Stimulated activated CD8-positive, alpha-beta memory T cell treated with anti-CD3 and anti-CD28 coated beads, Interleukin-7, amount 100 ng/mL, for 4 hours (primary cell): ENCODE measurements at places on chromosomes 11 and 22.

DNA sequence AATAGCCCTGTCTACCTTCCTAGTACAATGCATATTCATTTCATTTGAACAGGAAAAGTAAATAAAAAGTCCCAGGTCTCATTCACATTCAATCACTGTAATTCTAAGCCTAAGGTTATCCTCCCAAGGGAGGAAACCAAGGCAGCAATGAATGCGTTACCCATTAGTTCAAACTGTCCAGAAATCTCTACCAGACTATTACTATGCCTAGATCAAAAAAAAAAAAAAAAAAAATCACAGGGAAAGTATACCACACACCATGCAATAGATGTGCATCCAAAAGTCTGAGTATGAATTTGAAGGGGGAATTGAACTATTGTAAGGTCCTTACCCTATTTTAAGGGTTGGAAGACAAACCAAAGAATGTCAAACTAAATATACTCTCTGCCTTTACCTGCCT is 598.0 kb upstream of the API5 start:
- DNase-seq: no peak

GRCh38 chr22:30925667-30926066 is 42.9 kb downstream of the MORC2 start:
- no peak for DNase-seq

DNA sequence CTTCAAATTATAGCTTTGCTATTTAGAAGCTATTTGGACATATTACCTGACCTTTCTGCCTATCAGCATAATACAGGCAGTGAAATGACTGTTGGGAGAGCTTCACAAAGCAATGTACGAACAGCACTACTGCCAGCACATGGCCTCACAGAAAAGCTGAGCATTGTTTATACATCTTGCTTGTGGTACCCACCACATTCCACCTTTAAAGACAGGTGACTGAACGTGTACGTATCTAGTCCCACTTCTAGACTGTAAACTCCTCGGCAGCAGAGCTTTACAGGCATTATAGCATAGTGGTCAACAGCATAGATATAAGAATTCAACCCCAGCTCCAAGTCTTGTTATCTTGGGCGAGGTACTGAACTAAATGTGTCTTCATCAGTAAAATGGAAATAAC is 1.6 kb downstream of the JOSD1 start:
- no peak for DNase-seq

DNA sequence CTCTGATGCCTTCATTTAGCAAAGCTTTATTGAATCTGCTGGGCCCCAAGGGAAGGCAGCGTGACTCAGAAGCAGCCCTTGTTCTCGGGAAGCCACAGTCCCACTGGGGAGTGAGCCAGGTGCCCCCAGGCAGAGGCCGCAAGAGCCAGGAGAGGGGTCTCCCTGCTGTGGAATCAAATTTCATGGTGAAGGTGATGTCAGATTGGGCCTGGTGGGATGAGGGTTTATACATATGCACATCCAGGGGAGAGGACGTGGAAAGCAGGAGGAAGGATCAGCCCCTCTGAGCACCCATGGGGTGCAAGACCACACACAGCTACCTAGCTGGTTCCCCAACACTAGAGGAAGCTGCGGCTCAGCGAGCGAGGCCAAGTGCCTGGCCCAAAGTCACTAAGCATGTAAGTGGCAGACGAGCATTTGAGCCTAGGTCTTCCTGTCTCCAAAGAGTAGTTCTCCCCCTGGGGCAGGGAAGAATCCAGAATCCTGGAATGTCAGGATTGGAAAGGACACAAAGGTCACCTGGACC is 2.0 kb downstream of the SYNGR1 start:
- DNase-seq: no peak

DNA sequence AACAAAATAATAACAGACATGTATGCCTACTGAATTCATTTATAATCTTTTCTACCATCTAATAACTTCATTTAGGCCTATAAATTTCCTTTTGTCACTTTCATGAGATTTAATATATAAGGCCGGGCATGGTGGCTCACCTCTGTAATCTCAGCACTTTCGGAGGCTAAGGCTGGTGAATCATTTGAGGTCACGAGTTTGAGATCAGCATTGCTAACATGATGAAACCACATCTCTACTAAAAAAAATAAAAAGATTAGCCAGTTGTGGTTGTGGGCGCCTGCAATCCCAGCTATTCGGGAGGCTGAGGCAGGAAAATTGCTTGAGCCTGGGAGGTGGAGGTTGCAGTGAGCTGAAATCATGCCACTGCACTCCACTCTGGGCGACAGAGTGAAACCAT is 14.2 kb upstream of the NTM start:
- no peak for DNase-seq

GRCh38 chr11:113256431-113257202 is 57.8 kb upstream of the TTC12 start:
- DNase-seq: no peak

DNA sequence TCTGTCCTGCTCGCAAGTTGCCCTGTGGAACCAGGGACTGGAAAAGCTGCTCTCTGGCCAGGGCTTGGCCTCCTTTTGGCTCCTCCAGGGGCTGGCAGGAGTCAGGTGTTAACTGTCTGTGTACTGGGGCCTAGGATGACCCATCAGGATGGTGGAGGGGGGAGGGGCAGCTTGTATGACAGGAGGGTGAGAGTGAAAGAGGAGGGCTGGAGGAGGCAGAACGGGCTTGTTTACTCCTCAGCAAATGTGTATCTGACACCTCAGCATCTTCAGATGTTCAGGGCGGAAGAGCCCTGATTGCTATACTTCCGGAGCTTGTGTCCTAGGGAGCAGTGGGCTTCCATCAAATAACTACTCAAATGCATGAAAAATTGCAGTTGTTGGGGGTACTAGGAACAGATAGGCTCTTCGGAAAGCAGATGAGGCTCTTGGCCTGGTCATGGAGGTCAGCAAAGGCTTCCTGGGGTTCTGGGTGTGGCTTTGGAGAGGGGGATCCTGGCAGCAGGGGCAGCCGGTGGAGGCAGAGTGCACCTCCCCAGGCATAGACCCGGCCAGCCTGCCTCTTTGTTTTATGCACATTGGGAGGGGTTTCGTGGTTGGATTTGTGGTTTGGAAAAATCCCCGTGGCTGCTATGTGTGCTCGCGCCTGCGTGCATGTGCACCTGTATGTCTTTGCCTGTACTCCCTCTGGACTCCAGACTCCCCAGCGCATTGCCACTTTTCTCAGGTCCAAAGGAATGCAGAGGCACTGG is 31.2 kb downstream of the CD82 start:
- DNase-seq: peak; percentile 57

GRCh38 chr11:113591117-113591516 is 115.0 kb downstream of the TMPRSS5 start:
- DNase-seq: no peak

- DNase-seq: no peak
These were observed 93.3 kb downstream of the KCNQ1 start for GRCh38 chr11:2537896-2538724.

- no peak for DNase-seq
These were observed 71.8 kb upstream of the PARVG start for GRCh38 chr22:44108806-44109385.

- no peak for DNase-seq
These were observed 6.7 kb downstream of the ACP2 start for GRCh38 chr11:47241841-47242301.

GRCh38 chr22:26619510-26619909 is 1.7 kb upstream of the CRYBB1 start:
- DNase-seq: no peak

DNA sequence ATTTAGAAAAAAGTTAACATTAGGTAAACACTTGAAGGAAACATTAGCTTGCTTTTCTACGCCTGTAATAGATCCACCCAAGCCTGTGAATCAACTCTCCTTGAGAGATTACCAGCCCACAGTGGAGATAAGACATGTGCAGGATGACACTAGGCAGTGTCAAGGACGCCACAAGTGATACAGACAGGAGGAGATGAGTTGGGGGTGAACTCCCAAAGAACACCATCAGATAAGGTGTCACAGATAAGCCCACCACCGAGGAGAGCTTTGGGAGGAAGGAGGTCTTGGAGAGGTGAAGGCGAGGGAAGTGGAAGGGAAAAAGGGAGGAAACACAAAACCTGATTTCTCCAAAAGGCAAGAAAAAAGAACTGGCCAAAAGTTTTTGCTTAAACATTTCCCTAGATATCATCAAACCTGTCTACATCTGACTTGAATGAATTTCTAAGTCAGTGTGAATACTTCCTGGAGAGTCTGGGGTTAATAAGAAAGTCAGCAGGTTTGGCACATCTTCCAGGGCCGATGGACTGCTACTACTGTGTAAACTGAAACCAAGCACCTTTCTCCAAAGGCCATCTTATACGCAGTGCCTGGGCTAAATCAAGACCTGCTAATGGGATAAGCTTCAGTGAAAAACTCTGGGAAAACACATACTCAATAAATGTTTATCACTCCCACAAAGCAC is 15.5 kb downstream of the CLTCL1 start:
- no peak for DNase-seq

DNA sequence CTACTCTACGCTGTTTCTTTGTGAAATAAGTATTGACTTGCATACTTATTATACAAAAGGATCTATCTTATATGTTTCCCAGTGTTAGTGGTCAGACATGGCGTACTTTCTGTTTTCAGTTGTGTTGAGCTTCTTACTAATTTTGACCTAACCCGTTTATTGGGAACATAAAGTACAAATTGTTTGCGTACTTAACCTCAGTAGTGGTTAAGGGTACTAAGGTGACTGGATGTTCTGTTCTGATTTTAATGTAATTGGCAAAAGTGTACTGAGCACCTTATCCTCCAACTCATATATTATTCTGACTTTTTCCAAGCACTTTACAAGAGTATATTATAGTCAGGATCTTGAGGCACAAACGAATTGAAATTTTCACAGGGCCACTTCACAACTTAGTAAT is 17.2 kb downstream of the TBCEL start:
- no peak for DNase-seq

- no peak for DNase-seq
These were observed 530.2 kb downstream of the DLG2 start for GRCh38 chr11:85096939-85097338.

GRCh38 chr22:50175921-50176849 is 5.7 kb downstream of the PANX2 start:
- no peak for DNase-seq

- no peak for DNase-seq
These were observed 26.8 kb downstream of the PGM2L1 start for GRCh38 chr11:74371269-74372052.

DNA sequence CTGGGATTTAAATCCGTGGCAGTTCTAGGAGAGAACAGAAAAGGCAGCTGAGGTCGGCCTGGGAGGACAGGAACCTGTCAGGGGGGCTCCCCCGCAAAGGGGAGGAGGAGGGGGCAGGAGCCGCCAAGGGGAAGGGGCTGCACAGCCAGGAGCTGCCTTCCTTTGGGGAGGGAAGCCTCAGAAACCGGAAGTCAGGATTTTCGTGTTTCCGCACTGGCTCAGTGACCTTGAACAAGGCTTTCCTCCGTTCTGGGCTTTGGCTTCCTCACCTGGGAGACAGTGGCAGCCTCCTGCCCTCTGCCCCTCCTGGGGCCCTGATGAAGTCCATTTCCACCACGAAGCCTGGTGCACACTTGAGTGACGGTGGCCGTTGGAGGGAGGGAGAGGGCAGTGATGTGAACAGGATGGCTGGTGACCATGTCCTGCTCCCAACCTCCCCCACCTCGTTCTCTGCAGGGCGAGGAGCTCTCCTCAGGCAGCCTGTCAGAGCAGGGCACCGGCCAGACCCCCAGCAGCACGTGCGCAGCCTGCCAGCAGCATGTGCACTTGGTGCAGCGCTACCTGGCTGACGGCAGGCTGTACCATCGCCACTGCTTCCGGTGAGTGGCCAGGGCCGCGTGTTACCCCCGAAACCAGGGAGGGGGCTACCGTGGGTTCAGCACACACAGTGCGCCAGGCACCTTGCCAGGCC is 12.6 kb downstream of the MICALL1 start:
- no peak for DNase-seq

GRCh38 chr22:19501897-19502447 is 22.2 kb downstream of the CLDN5 start:
- no peak for DNase-seq

GRCh38 chr11:73465871-73466270 is 89.7 kb downstream of the RELT start:
- no peak for DNase-seq

GRCh38 chr11:47448566-47449427 is at the start of gene RAPSN:
Gene RAPSN (minus strand): TSS chr11:47449136. CDS start chr11:47448964, 172 bp downstream.
- DNase-seq: no peak

DNA sequence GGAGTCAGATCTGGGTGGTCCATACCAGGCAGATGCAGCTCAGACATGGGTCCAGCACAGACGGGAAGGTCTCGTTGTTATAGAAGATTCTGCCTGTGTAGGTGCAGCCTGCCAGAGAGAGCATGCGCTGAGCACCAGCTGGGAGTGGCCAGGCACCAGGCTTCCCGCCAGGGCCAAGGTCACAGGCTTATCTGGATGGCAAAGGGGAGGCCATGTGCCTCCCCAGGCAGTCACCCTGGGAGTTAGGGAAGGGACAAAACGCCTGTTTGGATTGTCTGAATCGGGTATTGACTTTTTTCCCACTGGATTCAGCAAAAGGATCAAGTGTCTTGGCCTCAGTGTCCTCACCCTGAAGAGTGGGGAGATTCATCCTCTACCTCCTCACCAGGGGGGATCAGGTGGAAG is 26.5 kb downstream of the PGA5 start:
- DNase-seq: no peak

- DNase-seq: no peak
These were observed 313.5 kb downstream of the MIAT start for GRCh38 chr22:26970809-26971394.

- no peak for DNase-seq
These were observed 10.2 kb downstream of the CACNA1I start for GRCh38 chr22:39580795-39581194.

GRCh38 chr22:37887584-37888378 is 18.3 kb upstream of the MICALL1 start:
- no peak for DNase-seq

- no peak for DNase-seq
These were observed 66.9 kb downstream of the GAB2 start for GRCh38 chr11:78350646-78351165.

DNA sequence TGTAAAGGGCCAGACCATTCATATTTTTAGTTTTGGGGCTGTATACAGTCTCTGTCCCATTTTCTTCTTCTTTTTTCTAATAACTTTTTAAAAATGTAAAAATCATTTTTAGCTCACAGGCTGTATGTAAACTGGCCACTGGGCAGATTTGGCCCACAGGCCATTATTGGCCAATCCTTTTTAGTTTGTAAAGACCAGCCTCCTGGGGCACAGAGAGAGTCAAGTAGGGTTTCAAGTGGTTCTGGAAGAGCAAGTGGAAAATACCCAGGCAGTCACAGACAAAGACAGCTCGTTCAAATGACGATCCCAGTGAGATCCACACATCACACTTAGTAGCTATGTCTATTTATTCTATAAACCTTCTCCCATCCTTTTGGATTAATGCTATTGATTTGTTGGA is 150.2 kb upstream of the ARHGAP20 start:
- no peak for DNase-seq

- no peak for DNase-seq
These were observed 28.6 kb downstream of the LRP5 start for GRCh38 chr11:68340784-68341556.
